ENCODE measurements at places on chromosomes 7 and 10.

GRCh38 chr10:105992928-105993327, 1171.6 kb downstream of the SORCS1 start:
- DNase-seq = no peak

DNA sequence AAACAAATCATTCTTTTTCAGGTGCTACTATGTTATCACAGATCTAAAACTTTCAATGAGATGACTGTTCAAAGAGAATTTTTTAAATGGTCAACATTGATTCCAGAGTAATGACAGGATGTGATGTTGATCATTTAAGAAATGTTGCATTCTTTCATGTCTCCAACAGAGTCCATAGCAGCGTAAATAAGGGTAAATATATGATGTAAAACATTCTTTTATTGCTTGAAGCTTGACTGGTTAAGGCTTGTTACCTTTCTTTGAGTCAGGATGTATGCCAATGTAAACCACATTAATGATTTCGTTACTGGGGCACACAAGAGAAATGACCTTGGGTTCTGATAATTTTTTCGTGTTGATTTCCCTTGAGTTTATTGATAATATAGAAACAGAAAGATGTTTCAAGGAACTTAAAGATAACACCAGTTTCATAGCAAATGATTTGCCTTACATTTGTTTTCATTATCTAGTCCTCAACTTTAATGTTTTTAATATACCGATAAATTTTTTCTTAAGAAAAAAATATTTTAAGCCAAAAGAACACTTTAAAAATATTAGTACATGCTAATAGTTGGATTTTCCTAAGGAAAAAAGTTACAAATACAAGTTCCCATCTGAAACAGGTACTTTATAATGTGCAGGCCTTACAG, 3.5 kb downstream of the STK17A start:
- peak; percentile 64 for DNase-seq

- DNase-seq = no peak
Measured at GRCh38 chr7:101625031-101625791, 3.9 kb downstream of the MYL10 start.

DNA sequence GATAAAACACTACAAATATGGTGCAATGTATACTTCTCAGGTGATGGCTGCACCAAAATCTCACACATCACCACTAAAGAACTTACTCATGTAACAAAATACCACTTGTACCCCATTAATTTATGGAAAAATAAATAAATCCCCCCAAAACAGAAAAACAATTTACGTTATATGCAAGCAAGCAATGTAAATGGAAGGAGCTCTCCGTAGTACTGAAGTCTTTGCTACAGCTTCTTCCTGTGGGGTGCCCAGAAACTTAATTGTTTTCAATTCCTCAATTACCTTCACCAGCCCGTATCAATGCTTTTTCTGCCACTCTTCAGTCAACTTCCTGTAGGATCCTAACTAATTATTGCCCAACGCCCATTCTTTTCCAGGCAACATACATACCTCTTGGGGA, 138.1 kb downstream of the RELN start:
- DNase-seq = peak; percentile 44

GRCh38 chr10:93742633-93743349, 14.9 kb upstream of the LGI1 start:
- no peak for DNase-seq

DNA sequence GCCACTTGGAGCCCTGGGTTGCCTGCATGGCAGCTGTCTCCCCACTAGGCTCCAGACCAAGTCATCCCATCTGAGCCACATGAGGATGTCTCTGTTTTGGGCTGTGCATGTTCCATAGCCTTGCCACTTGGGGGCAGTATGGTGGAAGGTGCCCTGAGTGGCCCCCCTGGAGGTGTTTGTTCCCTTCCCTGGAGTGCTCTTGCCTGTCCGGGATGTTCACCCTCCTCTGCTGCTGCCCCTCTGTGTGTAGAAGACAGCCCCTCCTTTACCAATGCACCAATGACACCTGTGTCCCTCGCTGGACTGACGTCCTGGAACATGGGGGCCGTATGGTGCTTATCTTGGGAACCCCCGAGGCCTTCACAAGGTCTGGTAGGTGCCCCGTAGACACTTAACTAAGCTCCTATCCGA, 100.2 kb downstream of the ACTR3B start:
- no peak for DNase-seq

- no peak for DNase-seq
Measured at GRCh38 chr7:93160410-93160809, 12.2 kb upstream of the SAMD9L start.

GRCh38 chr10:49690698-49691356, 11.4 kb downstream of the C10orf53 start:
- no peak for DNase-seq

DNA sequence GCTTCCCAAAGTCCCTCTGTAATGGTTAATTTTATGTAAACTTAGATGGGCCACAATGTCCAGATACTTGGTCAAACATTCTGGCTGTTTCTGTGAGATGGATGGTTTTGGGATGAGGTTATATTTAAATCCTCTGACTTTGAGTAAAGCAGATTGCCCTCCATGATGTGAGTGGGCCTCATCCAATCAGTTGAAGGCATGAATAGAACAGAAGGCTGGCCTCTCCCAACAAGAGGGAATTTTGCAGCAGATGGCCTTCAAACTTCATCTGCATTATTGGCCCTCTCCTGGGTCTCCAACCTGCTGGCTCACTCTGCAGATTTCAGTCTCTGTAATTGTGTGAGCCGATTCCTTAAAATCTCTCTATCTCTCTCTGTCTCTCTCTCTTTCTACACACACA, 362.3 kb downstream of the GRID1 start:
- DNase-seq = no peak
